ENCODE measurements at places on chromosomes 5 and 9.

- DNase-seq, result no peak
These were observed 24.6 kb downstream of the TJP2 start for GRCh38 chr9:69198521-69199220.

DNA sequence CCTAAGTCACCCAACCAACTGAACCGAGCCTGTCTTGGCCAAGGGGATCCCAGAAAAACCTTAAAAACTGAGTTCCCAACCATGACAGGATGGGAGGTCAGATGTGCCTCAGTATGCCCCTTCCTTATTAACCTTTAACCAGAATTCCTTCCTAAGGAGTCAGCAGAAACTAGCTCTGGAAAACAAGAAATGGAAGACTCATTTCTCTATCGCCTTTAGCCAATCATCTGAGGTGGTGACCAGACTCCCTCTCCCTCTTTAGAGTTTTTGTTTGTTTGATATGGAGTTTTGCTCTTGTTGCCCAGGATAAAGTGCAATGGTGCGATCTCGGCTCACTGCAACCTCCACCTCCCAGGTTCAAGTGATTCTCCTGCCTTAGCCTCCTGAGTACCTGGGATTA, 37.5 kb downstream of the SLC28A3 start:
- DNase-seq, result no peak

- no peak for DNase-seq
These were observed 111.3 kb upstream of the NR5A1 start for GRCh38 chr9:124618476-124618875.

DNA sequence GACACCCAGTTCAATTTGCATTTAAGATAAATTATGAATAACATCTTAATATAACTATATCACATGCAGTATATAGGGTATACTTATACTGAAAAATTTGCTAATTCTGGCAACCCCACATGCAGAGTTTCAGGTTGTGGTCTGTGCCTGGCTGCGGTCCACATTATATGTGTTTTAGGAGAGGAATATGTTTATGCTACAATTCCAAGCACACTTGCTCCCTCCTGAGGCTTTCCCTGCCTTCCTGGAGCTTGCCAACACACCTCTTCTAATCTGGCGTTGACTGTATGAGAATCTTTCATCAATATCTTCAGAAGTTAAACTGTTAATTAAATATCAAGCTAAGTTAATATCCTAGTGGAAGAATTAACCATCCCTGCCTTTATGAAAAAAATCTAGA, 45.2 kb downstream of the SEMA5A start:
- DNase-seq, result no peak

- DNase-seq, result no peak
These were observed 1000.5 kb downstream of the PTPRD start for GRCh38 chr9:9612270-9612669.

- DNase-seq, result no peak
These were observed 336.2 kb upstream of the ZNF462 start for GRCh38 chr9:106526716-106527204.

GRCh38 chr5:177612215-177612673, 12.3 kb downstream of the B4GALT7 start:
- no peak for DNase-seq

DNA sequence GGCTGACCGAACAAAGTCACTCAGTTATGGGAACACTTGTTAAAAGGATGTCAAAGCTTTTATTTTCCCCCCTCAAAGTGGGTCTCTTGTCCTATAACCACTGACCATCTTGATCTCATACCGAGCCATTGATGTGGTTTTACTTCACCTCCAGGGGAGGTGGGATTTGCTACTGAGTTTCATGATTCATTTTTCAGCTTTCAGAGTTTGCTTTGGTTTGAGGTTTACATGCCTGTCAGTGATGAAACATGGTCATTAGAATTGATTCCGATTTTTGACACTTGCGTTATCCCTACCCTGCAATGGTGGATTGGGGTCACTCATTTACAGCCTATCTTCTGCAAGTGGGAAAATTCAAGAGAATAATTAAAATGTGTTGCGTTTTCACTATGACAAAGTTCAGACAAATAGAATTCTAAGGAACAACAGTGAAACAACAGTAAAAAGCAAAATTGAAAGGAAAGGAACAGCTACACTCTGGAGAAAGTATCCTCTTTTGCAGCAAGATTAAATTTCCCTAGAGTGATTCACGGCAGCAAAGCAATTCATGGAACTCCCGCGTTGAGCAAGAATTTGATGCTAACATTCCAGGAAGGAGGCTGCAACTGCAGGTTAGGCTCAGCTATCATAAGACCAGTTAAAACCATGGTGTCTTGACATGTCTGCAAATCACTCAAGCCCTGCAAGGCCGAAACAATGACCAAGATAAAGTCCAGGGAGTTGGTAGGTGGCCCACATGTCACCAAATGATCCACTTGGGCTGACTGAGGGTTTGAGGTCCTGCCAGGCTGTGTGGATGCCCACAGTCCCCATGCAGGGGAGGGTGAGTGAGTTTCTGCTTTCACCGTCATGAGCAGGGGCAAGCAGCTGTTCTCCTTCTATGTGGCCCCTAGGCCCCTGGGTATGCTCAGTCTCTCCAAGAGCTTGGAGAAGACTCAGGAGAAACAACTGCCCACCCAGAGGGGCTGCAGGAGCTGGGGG, 9.4 kb downstream of the GADD45G start:
- DNase-seq, result no peak

DNA sequence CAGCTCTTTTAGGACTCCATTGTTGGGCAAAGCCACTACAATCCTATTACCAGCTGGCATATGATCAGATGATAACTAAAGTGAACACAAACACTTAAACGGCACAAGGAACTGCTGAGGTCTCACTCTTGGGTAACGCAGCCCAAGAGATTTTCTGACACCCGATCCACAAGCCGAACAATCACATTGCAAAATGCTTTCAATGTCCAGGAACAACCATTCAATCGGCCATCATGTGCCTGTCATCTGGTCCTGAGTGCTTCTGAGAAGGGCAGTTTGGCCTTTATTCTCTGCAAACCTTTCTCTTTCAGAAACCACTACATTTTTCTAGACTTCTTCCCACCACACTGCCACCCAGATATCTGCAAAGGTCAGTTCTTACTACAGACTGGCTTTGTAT, 283.1 kb downstream of the GLIS3 start:
- DNase-seq, result no peak

DNA sequence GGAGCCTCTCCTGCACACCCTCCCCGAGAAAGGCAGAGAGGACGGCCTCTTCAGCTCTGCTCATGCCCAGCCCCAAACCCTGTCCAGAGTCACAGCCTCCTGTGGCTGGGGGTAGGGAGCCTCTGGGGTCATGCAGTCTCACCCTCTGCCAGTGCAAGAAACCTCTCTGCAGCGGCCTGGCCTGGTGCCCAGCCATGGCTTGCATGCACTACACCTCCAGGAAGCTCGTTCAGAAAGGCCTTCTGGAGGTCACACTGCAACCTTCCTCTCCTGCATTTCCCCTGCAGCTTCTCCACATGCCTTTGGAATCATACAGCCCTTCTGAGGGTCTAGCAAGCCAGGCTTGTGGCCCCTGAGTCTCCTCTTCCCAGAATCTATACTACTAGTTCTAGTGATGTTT, 17.9 kb downstream of the CSF1R start:
- no peak for DNase-seq

GRCh38 chr9:70873506-70873905, 247.9 kb downstream of the TRPM3 start:
- no peak for DNase-seq

DNA sequence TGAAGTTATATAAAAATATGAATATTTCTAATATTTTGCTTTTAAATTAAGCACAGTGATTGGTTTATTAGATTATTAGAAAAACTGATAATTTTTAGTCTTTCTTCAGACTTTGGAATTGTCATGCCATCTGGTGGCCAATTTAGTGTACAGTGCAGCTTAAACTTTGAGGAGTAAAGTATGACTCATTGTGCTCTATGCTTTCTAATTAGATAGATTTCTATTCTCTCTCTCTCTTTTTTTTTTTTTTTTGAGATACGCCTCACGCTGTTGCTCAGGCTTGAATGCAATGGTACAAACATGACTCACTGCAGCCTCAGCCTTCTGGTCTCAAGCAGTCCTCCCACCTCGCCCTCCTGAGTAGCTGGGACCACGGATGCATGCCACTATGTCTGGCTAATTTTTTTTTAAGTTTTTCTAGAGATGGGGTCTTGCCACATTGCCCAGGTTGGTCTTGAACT, 42.1 kb upstream of the GPR21 start:
- DNase-seq, result peak; percentile 49

- no peak for DNase-seq
These were observed 32.4 kb upstream of the CEP120 start for GRCh38 chr5:123455640-123456039.

GRCh38 chr5:93674138-93674537, 67.3 kb downstream of the POU5F2 start:
- no peak for DNase-seq

DNA sequence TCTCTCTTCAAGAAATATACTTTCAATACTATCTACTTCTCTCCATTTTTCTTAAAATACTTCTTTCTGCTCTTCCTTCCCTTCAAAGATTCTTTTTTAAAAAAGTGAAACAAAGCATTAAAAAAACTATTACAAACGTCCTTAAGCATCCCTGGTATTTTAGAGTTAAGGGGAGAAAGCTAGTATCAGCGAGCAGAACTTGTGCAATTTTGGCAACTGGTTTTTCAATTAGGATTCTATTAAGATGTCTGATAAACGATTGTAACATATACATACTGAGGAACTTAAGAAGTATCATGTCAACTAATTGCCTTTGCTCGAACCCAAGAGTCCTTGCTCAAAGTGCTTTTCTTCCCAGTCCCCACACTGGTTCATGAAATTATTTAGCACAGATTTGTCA, 459.2 kb downstream of the BNC2 start:
- no peak for DNase-seq

GRCh38 chr9:125125523-125125922, 17.8 kb downstream of the SCAI start:
- DNase-seq, result no peak

DNA sequence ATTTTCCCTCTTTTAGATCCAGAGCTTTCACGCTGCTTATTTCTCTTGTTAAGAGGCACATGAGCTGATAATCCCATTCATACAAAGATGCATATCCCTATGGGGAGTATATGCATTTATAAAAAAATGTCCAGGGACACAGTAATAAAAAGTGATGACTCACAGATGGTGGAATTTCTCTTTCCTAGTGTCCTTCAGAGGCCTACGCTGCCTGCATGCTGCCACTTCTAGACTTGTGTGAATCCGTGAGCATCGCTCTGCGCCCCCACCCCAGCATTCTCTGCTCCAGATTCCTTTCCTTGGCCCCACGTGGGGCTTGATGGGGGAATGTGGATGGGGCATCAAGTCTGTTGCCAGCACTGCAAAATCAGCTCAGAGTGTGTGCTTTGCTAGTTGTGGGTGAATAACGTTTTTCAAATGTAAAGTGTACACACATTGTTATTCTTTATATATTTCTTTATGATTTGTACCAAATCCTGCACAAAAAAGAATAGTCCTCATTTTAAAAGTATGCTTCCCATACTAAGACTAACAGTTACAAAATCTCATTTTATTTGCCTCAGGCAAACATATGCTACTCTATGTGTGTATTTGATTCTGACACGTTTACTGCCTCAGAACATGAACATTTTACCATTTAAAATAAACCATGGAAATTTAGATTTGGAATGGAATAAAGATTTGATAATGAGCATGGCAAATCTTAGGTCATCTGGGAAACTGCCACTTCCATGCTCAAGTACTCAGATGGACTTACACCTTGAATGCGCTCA, 22.4 kb upstream of the RASGRF2 start:
- DNase-seq, result no peak
